ENCODE measurements at places on chromosomes 11 and 22.

DNA sequence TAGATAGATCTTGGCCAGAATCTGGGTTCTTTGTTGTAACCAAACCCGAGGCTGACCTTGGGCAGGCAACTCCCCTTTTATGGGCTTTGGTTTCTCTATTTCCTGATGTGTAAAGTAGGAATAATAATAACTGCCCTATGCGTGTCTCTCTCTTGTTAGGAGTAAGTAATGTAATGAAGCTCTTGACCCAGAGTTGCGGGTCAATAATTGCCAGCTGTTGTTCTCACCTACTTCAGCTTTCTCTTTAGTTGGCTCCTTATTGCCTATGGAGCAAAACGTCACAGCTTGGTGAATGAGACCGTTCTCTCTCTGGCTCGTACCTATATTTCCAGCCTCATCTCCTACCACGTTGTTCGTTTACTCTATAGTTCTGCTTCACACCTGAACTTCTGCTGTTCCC is 56.6 kb upstream of the KIRREL3 start:
- no peak for DNase-seq

GRCh38 chr11:20156280-20156875 is 3.9 kb downstream of the DBX1 start:
- DNase-seq: peak; percentile 46

DNA sequence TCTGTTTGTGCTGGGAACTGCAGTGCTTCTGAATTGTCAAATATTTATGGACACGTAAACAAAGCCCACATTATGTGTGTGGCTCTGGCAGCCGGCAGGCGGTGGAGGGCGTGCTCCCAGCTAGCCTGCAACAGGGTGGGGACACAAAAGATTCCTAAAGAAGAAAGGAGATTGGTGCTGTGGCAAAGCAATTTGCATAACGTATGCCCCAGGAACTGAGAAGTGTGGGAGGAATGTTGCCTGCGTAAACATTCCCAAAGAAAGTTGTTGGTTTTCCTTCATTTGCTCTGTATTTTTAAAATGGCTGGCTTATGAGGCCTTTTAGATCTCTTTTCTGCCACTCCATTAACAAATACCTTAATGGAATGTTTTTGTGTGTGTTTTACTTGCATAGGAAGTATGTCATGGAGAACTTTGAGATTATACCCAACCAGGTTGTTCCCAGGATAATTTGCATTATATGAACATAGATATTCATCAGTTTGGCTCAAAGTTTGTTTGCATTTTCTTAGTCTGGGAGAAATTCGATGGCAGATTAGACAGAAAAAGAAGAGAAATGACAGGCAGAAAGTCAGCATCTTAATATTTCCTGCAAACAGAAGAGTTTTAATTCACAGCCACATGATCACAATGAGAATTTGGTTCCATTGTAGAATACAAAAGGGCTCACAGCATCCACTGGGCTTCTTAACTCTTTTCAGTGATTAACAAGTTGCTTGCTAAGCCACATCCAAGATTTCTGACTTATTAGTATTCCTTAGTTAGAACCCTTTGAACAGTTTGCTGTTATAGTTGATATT is 41.8 kb upstream of the DLAT start:
- no peak for DNase-seq

GRCh38 chr11:47905358-47906059 is 57.4 kb upstream of the NUP160 start:
- DNase-seq: no peak

DNA sequence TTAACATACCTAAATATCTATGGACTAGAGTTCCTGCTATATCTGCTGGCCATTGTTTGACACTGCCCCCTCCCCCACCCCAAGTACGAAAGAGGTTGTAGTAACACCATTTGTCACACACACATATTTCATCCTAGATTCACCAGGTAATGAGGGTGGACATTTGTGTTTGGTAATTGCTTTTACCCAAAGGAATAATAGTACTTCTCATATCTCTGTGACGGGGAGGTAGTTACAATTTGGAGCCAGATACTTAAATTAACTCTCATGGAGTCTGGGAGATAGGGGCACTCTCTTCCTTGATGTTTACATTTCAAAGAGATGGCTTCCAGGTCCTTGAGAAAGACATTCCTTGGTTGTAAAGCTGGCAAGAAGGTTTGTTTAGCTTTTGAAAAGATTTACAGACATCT is 38.7 kb downstream of the REXO2 start:
- no peak for DNase-seq

DNA sequence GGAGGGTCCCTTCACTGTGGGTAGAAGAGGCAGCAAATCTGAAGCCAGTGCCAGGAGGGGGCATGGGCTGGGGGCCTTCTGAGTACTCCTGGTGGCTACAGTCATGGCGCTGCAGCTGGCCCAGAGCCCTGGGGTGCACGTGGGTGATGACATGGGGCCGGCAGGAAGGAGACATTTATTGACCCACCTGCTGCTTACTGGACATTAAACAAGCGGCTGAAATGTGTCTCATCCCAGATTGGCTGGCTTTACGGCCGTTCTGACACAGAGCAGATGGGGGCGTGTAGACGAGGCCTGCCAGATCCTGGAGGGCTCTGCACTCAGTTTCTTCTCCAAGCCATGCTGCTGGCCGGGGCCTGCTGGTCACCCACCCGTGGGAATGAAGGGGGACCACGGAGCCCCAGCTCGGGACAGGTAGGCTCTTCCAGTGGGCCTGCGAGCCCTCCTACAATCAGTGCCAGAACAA is 906.9 kb downstream of the BRD1 start:
- DNase-seq: no peak

DNA sequence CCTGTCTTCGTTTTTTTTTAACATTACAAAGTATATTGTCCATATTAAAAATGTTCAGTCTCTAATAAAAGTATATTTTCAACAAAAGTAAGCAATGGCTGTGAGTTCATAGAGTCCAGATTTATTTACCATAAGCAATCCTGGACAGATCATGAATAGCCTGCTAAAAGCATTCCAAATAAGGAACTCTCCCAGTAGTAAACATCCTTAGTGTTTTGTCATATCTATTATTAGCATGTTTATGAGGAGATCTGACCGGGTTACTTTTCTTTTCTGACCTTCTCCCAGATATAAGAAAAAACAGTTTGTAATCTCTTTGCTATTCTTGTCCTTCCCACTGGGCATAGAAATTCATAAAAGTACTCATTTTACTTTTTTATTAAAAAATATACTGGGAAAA is 403.9 kb upstream of the ANO3 start:
- no peak for DNase-seq

- DNase-seq: no peak
These were observed 127.3 kb downstream of the MORC2 start for GRCh38 chr22:30841273-30841672.

- DNase-seq: no peak
These were observed 165.5 kb upstream of the C11orf58 start for GRCh38 chr11:16572945-16573344.

DNA sequence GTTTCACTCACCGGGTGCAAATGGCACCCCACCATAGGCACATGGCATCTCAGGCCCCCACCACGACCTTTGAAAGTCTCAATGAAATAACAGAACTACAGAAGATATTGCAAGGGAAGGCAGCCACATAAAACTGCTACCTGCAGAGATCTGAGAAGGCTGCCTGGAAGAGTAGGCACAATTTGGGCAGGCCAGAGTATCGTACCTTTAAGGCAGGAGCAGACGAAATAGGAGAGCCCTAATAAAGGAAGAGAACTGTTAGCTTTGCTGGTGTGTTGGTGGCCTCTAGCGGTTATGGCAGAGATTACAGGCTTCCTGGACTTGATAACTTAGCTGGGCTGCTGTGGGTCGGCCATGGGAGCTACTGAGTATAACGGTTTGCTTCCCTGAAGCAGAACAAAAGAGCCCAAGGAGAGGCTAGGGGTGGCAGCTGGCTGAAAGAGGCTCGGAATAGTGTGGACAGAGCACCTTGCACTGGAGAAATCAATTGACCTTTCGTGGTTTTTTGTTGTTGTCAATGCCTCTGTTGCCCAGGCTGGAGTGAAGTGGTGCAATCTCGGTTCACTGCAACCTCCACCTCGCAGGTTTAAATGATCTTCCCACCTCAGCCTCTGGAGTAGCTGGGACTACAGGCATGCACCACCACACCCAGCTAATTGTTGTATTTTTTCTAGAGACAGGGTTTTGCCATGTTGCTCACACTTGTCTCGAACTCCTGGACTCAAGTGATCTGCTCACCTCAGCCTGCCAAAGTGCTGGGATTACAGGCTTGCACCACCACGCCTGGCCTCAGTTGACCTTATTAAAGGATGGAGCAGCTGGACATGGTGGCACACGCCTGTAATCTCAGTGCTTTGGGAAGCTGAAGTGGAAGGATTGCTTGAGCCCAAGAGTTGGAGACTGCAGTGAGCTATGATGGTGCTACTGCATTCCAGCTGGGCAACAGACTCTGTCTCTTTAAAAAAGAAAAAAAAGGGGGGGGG is 4.8 kb downstream of the SDF2L1 start:
- peak; percentile 47 for DNase-seq
